ENCODE measurements at places on chromosomes 6 and 20.

- DNase-seq, result no peak
Measured at GRCh38 chr6:106334646-106335448, 9.3 kb upstream of the ATG5 start.

DNA sequence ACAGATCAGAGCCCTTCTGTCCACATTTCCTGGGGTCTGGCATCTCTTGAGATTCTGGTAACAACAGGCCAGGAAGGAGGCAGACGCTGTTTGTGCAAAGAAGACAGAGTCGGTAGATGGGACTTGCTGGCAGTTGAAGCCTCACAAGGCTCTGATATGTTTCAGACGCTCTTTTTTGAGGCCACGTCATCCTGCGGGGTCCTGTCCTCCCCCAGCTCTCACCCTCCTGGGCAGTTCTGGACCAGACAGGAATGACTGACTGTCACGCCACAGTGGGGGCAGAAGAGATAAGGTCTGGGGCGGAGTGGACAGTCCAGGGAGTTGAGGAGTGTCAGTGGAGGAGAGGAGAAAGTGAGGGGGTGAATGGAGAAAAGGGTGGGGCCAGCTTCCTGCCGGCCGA is 87.1 kb upstream of the SULF2 start:
- DNase-seq, result no peak

DNA sequence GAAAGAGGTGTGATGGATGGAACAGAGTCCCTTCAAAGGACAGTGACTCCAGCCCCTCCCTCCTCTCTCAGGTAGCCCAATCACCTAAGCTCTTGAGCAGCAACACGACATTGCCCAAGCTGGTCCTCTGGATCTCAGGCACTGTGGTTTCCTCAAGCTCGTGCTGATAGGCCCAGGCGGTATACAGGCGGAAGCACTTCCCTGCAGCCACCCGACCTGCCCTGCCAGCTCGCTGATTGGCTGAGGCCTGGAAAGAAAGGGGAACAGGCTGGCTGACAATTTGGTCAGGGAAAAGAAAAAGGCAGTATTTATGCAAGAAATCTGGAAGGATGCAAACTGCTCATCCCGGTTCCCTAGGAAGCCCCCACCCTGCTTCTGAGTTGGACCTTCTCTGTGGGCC is 9.6 kb downstream of the C6orf136 start:
- DNase-seq, result no peak

DNA sequence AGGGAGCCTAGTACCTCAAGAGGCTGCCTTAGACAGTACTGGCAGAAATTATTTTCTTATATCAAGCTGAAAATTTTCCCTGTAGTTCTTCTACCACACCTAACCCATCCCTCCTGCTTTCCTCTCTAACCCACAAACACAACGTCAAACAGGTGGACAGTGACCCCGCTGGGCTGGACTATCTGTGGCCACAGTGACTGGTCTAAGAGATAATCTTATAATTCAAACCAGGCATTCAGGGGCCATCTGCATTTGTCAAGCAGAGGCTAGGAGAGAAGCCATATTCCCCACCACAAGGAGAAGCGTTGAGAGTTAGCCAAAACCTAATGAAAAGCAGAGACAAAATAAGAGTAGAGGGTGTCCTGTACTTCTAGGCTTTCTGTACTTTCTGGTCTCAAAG is 8.2 kb downstream of the HDDC2 start:
- no peak for DNase-seq

GRCh38 chr20:6014957-6015356 is 38.9 kb downstream of the LRRN4 start:
- DNase-seq, result no peak

- no peak for DNase-seq
Measured at GRCh38 chr6:80179695-80180094, 73.2 kb downstream of the BCKDHB start.
